ENCODE measurements at places on chromosomes 2 and 18.
A peak's percentile ranks its signal among the peaks of the same experiment; 100 is the strongest.

- no peak for DNase-seq
These were observed 123.1 kb upstream of the STK17B start for GRCh38 chr2:196294516-196294909.

- DNase-seq: no peak
These were observed 128.8 kb upstream of the MSH6 start for GRCh38 chr2:47653902-47654789.

GRCh38 chr18:60905699-60906098 lies 427.5 kb upstream of the CDH20 start:
- DNase-seq: no peak

DNA sequence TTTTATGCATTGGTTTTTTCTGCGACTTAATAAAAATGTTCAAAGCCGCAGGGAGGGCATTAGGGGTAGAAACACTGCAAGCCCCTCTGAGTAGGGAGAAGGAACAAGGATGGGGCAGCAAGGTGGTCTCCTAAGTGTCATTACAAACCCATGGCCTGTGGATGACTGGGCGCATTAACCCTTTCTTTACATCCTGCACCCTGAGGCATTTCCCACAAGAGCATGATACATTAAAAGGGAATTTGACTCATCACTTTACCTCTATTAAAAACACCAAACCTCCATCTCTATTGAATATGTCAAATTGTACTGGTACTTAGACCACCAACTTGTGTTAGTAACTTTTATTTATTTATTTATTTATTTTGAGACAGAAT lies 112.5 kb downstream of the VIT start:
- no peak for DNase-seq

- DNase-seq: peak; percentile 97
These were observed 165.6 kb upstream of the NCKAP5 start for GRCh38 chr2:133733901-133734255.

DNA sequence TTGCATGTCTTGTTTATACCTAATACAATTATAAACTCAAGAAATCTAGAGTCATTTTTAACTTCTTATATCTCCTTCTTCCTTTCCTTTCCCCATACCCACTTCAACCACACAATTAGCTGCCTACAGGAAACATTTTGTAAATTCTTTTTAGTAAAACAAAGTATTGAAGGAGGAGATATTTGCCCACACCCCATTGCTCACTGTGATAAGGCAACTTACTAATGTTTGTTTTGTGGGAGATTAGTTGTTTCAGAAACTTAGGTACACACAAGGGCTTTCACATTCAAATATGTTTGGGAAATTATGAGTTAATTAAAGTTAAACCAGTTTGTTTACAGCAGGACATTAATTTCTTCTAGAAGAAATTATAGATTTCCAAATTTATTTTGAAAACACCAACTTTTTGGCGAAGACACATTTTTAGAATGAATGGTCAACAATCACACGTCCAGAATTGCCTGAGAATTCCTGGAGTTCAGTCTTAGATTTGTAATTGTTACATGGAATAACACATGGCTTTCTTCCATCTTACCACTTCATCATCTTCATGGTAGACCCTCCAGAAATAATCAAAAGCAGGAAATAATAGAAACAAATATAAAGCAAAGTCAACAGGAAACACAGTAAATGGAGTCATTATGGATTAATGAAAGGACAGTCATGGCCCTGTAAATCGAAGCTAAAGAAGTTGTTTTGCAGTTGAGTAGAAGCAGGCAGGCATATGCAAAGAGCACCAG lies 62.5 kb upstream of the RAB27B start:
- DNase-seq: no peak

DNA sequence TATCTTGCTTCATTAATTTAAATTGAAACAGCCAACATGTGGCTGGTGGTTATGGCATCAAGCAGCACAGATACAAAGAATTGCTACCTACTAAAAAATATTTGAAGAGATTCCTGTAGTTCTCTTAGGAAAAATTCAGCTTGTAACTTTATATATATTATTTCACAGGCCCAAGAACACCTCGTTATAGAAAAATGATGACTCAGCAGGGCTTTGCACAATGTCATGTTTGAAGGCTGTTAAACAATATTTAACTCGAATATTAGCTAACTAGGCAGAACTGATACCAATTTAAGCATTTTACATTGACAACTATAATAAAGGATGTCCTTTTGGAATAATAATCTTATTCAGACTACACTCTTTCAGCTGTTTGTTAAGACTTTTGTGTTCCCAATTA lies 102.3 kb upstream of the LYPD1 start:
- no peak for DNase-seq

DNA sequence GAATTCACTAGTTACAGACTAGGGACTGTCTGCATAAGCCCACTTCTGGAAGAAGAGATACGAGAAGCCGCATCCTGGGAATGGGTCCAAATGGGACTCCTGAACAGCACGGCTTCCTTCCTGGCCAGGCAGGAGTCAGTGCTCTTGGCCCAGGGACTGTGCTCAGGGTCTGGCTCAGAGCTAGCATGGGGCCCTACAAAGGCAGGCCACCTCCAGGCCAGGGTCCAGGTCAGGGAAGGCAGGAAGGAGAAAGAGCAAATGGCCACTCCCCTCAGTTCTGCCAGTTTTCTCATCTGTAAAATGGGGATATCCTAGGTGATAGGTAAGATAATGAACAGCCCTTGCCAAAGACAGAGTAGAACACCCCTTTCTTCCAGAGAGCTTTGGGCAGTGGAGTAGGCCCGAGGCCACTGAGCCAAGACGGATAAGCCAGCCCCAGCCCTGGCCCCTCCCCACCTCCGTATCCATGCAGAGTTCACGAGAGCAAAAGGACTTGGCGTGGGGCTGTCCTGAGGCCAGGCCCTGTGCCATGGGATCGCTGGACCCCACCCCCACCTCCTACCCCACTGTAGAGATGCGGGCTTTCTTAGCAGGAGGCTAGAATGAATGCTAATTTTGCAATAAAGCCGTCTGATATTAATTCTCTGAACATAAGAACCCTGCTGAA lies 190.1 kb downstream of the MGAT5 start:
- no peak for DNase-seq

DNA sequence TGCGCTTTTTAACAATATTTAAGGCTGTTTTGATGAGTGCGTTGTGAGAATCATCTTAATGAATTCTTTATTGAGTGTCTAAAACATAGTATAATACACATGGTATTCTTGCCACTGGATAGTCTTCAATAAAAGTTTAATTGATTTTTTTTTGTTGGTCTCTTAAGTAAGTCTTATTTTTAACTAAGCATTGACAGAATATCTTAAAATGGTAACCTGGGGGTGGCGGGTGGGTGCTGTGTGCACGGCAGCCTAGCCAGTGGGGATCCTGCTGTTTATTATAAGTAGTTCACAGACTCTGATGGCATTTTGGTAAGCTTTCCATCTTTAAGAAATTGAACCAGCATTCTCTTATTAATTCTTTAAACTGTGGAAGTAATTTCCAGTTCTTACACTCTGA lies 6.0 kb downstream of the SOX11 start:
- no peak for DNase-seq

- no peak for DNase-seq
These were observed 180.3 kb downstream of the KCNE4 start for GRCh38 chr2:223232285-223232684.

- no peak for DNase-seq
These were observed 33.3 kb downstream of the STAT1 start for GRCh38 chr2:190980630-190981209.

GRCh38 chr2:3309496-3310355 lies 67.9 kb downstream of the EIPR1 start:
- no peak for DNase-seq

DNA sequence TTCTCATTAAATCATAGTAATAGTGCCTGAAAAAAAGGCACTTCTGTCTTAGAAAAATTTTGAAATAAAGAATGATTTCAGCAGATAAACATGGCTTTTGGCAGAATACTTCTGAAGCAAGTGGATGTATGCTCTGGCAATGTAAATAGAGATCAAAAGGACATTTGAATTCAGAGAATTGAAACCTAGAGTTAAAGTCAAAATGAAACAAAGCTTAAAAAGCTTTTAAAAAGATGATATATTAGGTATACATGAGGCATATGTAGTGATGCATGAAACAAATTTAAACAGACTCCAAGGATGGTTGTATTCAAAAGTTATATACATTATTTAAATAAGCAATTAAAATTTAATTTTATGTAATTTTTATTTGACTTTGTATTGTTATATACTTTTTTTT lies 1344.5 kb upstream of the TMEFF2 start:
- no peak for DNase-seq

DNA sequence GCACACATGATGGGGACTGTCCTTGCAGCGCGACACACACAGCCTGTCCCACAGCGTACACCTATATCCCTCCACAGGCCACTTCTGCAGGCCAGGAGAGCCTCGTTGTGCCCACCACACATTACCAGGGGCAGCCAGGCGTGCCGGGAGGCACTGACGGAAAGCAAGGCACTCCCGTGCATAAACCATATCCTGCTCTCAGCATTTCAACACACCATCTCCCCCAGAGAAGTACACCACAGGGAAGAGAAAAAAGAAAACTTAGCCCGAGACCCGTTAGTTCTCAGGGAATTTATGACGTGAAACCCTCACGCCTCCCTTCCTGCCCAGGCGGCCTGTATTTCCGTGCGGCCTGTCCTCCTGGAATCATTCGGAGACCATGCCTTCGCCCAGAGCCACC lies 24.6 kb upstream of the SALL3 start:
- no peak for DNase-seq

DNA sequence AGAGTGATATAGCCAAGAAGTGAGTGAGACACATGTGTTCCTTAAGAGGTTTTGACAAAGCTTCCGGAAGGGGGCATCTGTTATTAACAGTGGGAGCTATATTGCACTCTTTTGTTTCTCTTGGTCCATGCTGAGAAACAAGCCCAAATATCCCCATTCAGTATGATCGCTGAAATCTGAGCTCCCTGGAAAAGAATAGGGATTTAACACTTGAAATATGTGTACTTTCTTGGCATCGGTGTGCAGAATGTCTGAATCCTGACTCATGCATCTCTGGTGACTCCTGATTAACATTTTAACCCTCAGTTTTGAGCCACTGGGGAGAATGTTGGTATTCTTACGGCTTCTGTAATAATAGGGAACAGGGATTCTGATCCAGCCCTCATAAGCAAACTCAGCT lies 448.1 kb downstream of the TSN start:
- peak; percentile 88 for DNase-seq

DNA sequence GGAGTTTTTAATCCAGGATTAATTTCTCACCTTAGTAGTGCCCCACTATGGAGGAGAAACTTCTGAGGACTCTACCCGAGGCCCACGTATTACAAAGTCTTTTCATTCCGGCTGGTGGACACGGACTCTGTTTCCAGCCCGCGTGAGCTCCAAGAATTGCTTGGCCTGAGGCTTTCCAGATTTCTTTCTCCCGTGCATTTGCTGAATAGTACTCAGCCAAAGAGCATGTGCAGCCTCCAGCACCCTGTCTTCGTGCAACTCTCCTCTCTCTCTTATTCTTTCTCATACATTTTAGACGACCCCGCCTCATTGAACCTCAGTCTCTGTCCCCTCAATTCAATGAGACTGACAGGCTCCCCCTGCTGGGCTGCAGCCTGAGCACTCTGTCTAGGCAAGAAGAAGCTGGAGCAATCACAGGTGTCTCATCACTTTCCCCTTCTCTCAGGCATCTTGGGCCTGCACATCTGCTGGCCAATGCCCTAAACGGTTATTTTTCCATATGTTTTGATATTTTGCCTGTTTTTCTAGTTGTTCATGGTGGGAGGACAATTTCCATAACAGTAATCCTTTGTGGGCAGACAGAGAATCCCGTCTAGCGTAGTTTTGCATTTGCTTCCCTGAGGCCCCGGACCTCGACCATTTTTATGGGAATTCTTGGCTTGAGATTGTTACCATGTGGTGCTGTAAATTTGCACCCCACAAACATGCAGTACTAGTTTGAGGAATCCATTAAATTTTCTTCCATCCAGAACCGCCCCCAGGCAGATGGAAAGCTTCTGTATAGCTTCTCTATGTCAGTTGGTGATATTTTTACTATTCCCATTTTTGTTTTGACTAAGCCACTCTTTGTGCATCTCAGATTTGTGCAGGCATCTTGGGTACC lies 50.1 kb upstream of the LPIN2 start:
- peak; percentile 34 for DNase-seq

GRCh38 chr2:224449212-224450147 lies 47.6 kb upstream of the FAM124B start:
- DNase-seq: no peak

DNA sequence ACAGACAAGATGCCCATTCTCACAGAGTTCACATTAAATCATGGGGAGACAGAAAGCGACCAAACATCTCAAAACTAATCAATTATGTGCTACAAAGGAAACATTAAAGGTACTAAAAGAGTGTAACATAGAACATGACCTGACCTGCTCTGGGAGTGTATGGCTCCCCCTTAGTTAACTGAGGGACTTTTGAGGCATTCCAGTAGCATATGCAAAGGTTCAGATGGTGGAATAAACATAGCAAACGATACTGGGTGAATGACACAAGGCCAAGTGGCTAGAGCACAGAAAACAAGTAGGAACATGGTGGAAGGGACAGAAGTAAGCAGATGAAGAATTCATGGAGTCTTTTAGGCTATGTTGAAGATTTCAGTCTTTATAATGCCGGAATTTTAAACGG lies 11.9 kb downstream of the PPP3R1 start:
- DNase-seq: no peak

- DNase-seq: peak; percentile 88
These were observed 68.8 kb downstream of the CLHC1 start for GRCh38 chr2:55163274-55163721.

DNA sequence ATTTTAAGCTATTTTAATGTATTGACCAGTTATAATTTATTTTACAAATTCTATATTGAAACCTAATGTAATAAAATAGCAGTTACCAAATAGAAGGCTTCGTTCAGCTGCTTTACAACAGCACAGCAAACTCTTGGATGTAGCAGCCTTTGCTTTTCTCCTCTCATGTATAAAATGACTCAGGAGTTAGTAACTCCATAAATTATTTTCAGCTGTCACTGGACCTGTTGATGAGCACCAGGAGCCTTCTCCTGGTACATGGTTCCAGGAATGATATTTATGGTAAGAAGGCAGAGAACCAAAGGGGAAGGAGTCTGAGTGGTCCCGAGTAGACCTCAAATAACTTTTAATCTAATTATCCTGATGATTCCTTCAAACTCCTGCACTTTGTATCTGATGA lies 256.4 kb upstream of the NETO1 start:
- peak; percentile 54 for DNase-seq

GRCh38 chr2:99085421-99085820 lies 56.1 kb upstream of the C2orf15 start:
- no peak for DNase-seq

DNA sequence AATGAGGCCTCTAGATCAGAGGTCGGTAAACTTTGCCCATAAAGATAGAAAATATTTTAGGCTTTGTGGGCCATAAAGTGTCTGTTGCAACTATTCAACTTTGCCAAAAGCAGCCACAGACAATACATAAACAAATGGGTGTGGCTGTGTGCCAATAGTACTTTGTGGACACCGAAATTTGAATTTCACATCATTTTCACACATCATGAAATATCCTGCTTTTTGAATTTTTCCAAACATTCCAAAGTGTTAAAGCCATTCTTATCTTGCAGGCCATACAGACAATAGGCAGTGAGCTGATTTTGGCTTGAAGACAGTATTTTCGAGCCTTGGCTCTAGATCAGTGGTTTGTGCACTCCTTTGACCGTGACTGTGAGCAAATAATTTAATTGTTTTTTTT lies 51.1 kb upstream of the EPC2 start:
- no peak for DNase-seq
